Stimulated activated CD4-positive, alpha-beta T cell treated with anti-CD3 and anti-CD28 coated beads, Interleukin-15, amount 100 ng/mL, for 24 hours (primary cell): ENCODE measurements at places on chromosomes 4 and X.

DNA sequence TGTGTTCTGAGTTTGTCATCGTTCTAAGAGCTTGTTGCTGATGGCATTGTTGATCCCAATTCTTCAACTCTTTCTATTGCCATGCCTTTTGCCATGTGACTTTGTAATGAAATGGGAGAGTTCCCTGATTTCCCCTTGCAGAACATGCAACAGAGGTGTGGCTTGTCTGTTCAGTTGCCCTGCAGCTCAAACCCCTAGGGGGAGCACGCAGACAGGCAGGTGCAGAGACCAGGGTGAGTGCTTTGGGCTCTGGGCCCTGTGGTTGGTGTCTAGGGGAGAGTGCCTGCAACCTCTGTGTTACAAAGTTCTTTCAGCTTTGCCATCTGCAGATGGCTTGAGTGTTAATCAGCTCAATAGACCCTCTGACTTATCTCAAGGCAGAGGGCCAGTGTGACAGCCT is 332.7 kb downstream of the MID1IP1 start:
- peak; percentile 35 for DNase-seq

DNA sequence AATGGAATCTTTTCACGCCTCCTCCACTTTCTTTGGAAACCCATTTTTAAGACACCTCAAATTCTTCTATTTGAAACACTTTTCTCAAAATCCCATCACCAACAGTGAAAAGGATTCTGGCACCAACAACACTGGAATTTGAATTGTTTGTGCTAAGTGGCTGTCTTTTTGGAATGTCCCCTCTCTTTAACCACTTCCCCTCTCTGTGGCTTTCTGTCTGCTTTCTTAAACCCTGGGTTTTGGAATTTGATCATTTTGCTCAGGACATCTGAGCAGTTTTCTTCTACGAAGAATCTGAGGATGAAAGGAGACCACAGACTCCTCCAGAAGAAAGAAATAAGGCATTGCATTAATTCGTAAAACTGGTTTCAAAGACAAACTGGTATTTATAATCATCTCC is 89.0 kb downstream of the MXRA5 start:
- no peak for DNase-seq

- DNase-seq, result no peak
Measured at GRCh38 chr4:102871772-102872171, 3.0 kb downstream of the CISD2 start.

DNA sequence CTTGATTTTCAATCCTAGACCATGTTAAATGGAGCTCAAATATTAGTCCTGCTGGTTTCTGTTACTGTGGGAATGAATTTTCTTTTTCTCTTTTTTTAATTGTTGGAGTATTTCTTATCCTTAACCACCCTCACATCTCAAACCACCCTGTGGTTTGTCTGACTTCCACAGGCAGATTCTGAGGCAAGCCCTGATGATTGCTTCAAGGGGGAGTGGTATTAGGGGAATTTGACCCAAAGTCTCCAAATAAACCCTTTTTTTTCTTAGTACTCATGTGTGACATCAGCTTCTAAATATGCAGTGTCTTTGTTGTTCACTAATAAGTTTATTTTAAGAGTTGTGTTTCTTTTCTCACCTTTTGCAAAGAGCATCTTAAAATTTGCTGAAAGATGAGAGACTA is 810.3 kb downstream of the IL1RAPL1 start:
- DNase-seq, result no peak

DNA sequence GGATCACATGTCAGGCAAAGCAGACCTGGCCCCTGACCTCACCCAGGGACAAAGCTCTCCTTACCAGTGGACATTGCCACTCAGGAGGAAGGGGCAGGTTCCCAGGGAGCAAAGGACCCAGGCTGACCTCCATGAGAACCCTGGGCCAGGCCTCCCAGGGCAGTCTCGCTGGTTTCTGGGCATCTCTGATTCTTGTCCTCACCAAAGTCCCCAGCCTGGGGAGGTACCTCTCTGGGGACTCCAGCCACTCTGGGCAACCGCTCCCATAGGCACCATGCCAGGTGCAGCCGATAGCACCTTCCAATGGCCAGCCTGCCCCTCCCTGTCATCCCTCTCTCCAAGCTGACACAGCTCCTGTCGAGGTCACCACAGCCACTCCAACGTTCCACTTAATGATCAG is 7.9 kb downstream of the EVC2 start:
- DNase-seq, result no peak

GRCh38 chrX:121579016-121579760 is 531.8 kb downstream of the GLUD2 start:
- DNase-seq, result peak; percentile 32

GRCh38 chr4:167606551-167606950 is 372.3 kb upstream of the SPOCK3 start:
- DNase-seq, result no peak

DNA sequence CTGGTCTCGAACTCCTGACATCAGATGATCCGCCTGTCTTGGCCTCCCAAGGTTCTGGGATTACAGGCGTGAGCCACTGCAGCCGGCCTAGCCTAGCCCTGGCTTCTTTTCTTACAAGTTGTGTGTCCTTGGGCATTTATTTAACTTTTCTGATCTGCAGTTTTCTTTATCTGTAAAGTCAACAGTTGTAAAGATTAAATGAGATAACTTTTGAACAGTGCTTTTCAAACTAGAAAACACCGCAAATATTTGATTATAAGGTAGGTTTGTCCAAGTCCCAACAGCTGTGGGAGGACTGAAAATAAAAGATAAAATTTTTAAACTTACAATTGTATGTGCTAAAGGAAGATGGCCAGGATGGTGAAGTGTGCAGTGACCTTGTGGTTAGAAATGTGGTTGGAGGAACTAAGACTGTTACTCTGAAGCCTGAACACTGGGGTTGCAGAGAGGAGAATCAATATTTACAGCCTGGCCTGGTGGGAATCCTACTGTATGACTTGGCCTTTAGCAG is 44.8 kb downstream of the GSX2 start:
- DNase-seq, result no peak

- DNase-seq, result no peak
Measured at GRCh38 chr4:98290511-98290910, 29.3 kb downstream of the RAP1GDS1 start.

DNA sequence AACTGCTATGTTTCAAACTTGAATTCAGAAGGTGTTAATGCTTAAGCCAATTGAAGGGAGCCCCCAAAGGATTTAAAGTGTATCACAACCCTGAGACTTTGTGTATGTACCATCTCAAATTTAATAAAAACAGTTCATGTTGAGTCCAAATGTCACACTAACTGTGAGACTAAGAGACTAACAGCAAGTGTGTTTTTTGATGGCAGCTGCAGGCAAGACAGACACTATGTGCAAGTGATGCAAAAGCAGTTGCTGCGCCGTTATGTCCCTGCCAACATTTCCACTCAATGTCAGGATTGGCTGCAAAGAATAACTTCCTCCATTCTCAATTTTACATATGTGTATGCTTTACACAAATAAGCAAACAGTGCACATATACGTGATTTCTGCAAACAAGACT is 594.6 kb downstream of the IL15 start:
- DNase-seq, result no peak

GRCh38 chrX:154596290-154596929 is 11.5 kb downstream of the CTAG1A start:
- no peak for DNase-seq

GRCh38 chrX:115560978-115561604 is at the start of gene PLS3:
Gene PLS3, plus strand, starts transcription at chrX:115561174. Its CDS starts 49,077 bp downstream, at chrX:115610251.
- peak; percentile 41 for DNase-seq

GRCh38 chr4:151296227-151296626 is 19.3 kb downstream of the PRSS48 start:
- DNase-seq, result no peak

GRCh38 chr4:35500812-35501211 is 743.5 kb downstream of the ARAP2 start:
- no peak for DNase-seq

- DNase-seq, result no peak
Measured at GRCh38 chr4:140695483-140695882, 60.7 kb downstream of the TBC1D9 start.

DNA sequence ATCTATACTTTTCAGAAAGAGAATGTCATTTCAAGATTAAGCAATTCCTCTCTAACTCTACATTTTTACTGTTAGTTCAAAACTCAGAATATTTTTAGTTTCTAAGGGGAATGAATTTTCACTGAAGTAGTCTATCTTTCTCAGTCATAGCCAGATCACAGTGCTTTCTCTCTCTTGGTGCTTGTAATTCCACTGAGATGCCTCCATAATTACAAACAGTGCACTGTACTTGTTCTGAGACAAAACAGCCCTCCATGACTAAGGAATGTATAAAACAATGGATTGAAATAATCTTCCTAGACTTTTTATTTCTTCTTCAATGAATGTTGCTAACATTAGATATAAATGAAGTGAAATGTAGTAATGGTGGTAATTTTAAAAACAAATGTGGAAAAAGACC is 603.2 kb upstream of the FAM241A start:
- DNase-seq, result no peak

DNA sequence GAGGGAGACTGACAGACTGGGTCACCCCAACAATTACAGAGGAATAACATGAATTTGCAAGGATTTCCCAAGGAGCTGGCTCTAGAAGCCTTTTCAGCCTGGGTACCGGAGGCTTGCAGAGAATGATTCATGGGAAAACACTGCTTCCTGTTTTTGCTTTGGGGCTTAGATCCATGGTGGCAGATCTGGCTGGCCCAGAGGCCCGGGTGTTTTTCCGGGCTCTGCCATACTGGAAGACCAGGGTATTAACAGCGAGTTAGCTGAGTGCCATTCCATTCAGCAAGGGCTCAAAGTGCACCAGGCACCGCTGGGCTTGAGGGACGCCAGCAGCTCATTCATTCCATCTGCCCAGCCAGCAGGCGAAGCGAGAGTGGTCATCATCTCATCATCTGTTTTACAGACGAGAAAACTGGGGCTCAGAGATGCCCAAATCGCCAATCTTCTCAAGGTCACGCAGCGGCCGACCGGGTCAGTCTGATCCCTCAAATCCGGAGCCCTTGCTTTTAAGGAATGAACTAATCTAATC is 1.3 kb downstream of the WDR1 start:
- DNase-seq, result no peak

DNA sequence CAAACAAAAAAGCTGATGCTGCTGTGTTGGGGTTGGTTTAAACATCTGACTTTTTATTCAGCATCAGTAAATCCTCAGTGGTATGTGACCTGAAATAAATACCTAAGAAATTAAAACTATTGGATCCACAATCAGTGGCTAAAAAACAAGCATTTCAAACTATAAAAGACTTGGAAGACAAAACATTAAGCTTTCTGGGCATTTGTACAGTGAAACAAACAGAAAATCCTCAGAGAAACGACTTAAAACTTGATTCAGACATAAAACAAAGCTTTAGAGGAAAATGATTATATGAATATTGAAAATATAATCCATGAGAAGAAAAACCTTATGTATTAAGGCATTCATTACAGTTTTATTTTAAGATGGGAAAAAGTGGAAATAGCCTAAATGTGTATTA is 213.3 kb upstream of the INTU start:
- DNase-seq, result no peak

- no peak for DNase-seq
Measured at GRCh38 chrX:15215366-15215765, 54.5 kb downstream of the ASB9 start.

DNA sequence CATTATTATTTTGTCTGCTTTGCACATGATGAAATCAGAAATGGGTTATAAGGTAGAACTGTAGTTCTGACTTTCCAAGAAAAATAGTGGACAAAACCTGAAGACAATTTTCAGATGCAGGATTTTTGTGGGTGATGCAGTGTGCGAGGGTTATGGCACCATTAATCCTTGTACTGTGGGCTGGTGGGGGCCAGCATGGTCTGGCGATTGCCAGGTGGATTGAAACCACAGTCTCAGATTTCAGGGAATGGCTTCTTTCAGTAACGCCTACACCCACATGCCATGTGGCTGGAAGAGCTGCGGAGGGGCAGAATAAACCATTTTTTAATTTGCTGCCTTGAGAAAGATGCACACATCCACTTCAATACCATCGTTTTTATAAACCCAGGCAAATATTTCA is 150.5 kb downstream of the ARSF start:
- DNase-seq, result no peak

- DNase-seq, result no peak
Measured at GRCh38 chr4:31793907-31794306, 1073.7 kb downstream of the PCDH7 start.

DNA sequence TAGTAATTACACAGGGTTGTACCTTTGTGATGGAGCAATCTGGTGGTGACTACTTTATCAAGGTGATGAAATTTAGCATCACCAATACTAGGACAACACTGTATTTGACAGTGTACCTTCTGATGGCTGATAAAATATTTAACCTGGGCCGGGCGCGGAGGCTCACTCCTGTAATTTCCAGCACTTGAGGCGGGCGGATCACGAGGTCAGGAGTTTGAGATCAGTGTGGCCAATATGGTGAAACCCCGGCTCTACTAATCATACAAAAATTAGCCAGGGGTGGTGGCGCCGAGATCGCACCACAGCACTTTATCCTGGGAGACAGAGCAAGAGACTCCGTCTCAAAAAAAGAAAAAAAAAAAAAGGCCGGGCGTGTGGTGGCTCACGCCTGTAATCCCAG is 1.9 kb upstream of the TAF1 start:
- DNase-seq, result no peak

- DNase-seq, result no peak
Measured at GRCh38 chrX:12206413-12206812, 68.1 kb downstream of the FRMPD4 start.

DNA sequence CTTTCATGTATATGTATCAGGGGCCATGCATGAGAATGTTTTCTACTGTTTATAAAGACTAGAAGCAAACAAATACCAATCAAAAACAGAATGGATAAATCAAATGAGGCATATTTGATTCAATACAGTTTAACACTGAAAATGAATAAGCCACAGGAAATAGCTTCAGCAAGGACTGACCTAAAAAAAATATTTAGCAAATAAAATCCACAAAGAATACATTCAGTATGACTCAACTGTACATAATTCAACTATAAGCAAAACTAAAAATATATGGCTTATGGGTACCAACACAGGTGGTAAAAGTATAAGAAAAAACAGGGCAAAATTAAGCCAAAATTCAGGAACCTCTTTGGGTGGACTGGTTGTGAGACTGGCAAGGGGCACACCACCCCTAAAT is 112.9 kb downstream of the KCNIP4 start:
- DNase-seq, result no peak

GRCh38 chr4:69787879-69788278 is 27.5 kb upstream of the SULT1B1 start:
- no peak for DNase-seq

GRCh38 chrX:576904-577560 is 53.6 kb upstream of the SHOX start:
- no peak for DNase-seq

DNA sequence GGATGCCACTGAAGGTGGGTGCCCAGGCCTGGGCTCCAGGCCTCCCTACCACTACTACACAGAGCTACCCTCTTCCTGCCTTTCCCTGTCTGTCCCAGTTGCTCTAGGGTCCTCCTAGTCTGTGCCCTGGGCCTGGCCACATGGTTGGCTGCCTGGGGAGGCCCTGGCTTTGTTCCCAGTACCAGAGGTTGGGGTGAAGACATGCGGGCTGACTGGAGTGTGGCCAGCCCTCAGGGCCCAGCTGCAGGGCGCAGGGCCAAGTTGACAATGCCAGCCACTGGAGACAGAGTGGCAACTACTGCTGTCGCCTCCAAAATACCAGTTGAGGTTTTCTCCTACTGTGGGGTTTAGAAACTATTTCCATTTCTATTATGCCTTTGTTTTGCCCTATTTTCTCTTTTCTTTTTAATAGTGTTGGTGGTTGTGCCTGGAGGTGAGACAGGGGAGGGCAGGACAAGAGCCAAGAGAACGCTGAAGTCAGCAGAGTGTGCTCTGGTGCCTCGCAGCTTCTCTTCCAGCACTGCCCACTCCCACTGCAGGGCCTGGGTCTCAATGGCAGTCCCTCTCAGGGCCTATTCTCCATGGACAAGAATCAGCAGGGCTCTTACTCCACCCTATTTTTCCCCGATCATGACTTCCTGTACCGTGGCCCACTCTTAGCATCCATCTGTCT is 32.2 kb upstream of the XPNPEP2 start:
- DNase-seq, result no peak
